Activated naive CD4-positive, alpha-beta T cell treated with anti-CD3 and anti-CD28 coated beads, Interleukin-2, amount 50 U/mL, for 72 hours (primary cell): ENCODE measurements at places on chromosomes 2 and 18. TPM values are rescaled to one million over a fixed set of nuclear protein-coding genes. Genes with fewer than 3 reads are reported as not detected.

ARHGEF33 gene
- total RNA-seq, result 0.19 TPM

DNA sequence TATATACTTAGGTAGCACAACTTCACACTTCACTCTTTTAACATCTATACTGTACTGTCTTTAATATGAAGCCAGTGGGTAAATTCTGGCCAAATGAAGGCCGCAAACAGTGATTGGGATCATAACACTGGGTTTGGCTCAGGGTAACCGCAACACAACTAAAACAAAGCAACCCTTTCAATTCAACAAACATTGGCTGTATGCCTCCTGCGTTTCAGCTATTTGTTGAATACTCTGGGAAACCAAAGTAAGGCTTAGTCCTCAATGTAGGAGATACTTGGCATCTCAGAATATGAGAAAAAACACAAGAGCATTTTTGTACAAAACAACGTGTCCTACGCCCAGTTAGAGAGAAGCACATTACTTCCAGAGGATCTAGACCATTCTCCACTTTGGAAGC is 693.3 kb upstream of the KLHL29 start:
- DNase-seq, result no peak

IL36G gene
- not detected for total RNA-seq

- DNase-seq, result no peak
These were observed 12.3 kb upstream of the ASNSD1 start for GRCh38 chr2:189648846-189649509.

DNA sequence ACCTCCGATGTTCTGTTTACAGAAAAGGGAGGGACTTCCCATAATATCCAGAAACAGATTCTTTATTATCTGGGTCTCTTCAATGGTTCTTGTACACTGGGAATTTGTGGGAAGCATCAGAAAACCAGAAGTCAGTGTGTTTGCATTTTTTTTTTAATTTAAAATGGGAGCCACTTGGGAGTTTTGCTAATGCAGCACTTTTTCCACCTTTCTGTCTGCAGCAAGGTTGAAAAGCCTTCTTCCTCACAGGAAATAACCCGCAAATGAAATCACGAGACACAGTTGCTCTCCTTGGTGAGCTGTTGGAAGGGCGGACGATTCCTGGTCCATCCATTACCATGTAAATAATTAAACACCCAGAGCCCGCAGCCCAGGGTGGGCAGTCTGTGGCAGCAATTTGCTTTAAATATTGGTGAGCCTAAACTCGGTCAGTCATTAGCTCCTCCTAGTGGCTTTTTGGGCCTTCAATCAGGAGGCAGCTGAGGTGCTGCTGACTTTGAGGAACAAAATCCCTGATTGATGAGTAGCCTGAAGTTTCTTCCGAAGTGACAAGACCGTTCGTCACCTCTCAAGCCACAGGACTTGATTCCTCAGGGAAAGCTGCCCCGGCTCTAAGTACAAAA is 471.5 kb downstream of the EPHA4 start:
- no peak for DNase-seq

APOB gene
- total RNA-seq, result not detected

SOX11 gene
- not detected for total RNA-seq

C2orf78 gene
- total RNA-seq, result not detected

STEAP3 gene
- total RNA-seq, result not detected

GRCh38 chr2:183505911-183506310 is 381.7 kb downstream of the NUP35 start:
- DNase-seq, result no peak

DNA sequence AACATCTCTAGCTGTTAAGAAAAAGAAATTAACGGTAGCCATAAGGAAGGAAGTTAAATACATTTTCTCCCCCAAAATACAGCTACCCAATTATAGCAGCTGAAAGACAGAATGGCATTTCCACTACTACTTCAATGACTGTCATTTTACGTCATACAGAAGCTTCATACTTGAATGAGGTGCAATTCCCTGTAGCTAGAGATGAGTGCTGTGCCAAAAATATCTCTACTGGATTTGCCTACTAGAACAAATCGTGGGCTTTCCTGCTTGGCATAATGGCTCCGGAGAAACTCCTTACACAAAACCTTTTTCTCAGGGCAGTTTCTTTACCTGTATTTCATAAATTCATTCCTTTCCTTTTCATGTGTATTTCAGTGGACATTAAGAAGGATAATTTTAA is 36.3 kb upstream of the NRXN1 start:
- DNase-seq, result no peak

DNA sequence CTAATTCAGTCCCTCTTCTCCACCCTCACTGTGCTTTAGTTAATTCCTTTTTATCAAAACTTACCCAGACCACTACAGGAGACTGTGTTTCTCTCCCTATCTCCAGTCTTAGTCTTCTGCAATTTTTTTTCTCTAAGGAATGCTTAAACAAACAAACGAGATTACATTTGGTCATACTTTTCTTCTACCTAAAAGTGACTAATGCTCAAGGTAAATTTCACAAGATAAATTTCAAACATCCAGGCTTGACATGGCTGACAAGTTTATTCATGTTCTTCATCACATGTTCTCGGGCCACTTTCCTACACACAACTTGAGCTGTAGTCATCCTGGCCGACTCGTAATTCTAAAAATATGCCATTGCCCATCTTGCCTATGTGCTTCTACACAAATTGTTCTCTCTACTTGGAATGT is 23.2 kb upstream of the ACSL3 start:
- no peak for DNase-seq

DNA sequence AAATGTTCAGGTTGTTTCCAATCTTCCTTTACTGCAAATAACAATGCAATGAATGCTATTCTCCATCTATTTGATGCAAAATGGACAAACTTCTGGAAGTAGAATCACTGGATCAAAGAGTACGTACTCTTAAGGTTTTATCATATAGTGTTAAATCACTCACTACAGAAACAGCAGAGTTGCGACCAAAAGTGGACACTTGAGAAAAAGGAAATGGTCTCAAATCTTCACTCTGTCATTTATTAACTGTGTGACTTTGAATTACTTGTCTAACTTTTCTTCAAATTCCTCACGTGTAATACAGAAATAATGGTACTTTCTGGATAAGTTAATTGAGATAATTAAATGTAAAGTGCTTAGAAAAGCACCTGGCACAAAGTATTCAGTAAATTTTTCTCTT is 78.1 kb downstream of the CERKL start:
- no peak for DNase-seq

- DNase-seq, result no peak
These were observed 1256.2 kb upstream of the CRIM1 start for GRCh38 chr2:35099342-35099741.

DNA sequence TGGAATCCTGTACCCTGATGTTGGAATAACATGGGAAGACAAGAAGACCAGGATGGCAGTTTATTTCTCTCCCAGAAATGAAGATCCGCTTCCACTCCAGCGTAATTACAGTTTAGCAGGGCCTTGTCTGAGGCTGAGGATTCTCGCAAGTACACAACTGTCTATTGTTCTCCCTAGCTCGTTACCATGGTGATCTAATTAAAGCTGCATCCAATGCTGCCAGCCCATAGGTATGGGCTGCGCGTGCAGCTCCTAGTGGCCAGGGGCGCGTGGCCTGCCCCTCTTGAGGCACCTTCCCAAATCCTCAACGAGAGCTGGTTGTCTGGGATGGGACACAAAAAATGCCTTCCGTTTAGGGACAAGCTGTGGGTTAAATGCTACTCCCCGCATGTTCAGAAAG is 344.9 kb downstream of the CYRIA start:
- no peak for DNase-seq

GRCh38 chr18:40738321-40738880 is 1216.6 kb upstream of the PIK3C3 start:
- DNase-seq, result no peak

- DNase-seq, result no peak
These were observed 53.4 kb downstream of the SLC66A2 start for GRCh38 chr18:79897940-79898625.

DNA sequence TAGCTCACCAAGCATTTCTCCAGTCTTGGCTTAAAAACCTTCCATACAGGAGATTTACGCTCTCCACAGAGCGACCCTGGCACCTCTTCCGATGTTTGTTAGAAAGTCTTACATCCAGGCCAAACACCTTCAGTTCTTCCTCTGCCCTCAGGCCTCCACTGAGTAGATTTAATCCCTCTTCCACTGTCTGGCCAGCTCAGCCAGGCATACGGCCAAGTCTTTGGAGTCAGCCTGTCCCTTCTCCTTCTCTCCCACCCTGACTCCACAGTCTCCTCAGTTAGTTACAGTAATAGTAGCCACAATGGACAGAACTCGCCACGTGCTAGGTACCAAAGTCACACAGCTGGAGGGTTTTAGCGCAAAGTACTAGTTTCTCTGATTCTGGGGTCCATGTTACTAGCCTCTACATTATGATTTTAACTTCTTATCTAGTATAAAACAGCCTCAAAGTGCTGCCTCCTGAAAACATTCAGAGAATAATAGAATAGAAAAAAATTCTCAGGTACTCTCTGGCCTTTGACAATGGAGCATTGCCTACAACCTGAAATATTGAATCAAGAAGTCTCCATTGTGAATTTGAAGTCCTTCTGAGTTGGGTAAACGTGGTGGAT is 39.5 kb downstream of the THNSL2 start:
- no peak for DNase-seq

DNA sequence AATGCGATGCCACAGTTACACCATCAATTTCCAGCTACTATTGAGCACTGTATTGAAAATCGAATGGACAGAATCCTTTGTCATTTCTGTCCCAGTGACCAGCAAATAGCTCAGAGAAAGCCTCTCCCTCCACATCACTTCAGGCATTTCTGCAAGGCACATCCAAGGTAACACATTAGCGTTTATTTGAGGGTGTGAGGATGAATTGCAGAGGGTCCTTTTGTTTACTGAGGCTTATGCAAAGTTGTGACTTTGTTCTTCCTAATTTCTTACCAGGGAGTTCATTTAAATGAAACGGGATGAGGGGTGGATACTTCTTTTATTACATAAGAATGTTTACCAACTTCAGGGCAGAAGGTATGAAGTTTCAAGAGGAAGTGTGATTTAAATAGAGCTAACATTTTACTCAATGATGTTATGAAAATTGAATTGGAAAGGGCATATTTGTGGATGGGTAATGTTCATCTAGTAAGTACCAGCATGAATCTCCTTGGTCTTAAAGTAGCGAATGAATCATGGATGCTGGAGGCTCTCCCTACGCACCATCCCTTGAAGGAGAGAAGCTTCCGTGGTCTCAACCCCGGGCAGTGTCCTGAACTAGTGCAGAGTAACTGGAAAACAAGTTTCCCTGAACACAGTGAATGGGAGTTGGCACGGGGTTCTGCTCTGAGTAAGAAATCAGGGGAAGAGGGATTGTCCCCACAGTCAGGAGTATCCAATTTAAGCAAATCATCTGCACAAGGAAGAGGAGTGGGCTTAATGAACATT is 756.5 kb downstream of the GALR1 start:
- no peak for DNase-seq

DNA sequence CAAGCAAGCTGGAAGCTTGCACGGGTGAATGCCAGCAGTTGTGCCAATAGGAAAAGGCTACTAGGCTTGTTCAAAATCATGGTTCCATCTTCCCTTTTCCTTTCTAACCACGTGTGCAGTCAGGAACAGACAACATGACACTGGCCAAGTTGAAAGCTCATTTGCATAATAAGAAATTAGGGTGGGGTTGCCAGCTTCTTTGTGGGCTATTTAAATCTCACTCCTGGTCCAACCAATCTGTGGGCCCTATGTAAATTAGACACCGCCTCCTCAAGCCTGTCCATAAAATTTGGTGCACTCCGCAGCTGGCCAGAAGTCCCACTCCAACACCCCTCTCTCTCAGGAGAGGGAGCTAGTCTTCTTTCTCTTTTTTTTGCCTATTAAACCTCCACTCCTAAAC is 1948.4 kb upstream of the PIK3C3 start:
- DNase-seq, result no peak

MEIS1 gene
- total RNA-seq, result not detected

DNA sequence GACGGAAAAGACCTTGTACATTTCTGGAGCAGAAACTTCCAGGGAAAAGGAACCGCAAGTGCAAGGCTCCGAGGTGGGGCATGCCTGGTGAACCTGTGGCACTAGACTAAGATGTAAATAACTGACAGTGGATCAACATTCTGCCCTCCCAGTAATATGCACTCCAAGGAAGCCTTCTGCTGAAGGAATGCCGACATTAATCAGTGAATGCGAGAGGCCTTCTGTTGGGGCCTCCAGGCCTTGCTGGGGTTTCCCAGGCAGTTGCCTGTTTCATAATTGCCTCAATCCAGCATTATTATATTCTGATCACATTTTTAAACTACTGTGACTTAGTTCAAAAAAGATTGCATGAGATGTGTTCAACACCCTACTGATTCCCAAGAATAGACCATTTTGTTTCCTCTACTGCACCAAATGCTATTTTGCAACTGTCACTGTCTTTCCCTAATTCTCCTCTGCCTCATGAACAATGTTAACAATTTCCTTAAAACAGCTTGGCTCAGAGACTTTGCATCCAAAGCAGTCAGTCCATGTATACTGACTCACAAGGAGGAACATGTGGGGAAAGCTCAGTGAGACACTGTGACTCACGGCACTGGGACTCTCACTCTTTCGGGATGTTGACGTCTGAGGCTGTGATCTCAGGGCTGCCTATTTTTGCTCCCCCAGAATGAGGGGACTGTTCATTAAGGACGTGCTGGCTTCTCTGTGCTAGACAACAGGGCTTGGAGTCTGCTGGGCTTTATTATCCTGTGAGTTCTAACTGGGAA is 10.5 kb upstream of the DSG2 start:
- DNase-seq, result no peak
